ENCODE measurements at places on chromosomes 11 and 22.

DNA sequence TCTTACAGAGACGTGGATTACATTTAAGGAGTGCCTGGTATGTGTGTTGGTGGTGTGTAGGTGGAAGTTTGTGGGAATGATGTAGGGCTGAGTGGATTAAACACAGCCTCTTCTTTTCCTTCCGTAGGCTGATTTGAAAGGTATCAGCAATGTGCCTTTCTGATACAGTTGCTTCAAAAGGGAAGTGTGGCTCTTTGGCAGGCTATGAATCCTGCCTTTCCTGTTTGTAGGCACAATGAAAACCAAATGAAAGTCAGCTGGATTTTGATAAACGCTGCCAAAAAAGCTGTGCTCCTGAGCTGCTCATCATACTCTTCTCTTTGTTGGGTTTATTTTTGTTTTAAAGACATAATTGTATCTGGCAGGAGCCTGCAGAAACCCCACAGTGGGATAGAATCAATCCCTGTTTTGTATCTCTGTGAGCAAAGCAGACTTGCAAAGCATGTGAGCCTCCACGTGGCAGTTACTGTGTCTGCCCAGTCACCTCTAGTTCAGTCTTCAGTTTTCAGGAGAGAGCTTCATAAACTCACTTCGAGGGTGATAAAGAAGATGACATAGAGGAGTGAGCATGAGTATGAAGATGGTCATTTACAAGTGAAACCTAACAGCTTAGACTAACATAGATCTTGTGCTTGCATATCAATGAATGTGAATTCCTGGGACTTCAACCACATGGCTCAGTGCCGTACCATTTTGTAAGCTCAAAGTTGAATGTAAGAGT is 655.7 kb upstream of the KIRREL3 start:
- DNase-seq = no peak

GRCh38 chr11:47253660-47254059 is 4.1 kb upstream of the NR1H3 start:
- DNase-seq = no peak

- DNase-seq = no peak
These were observed 44.3 kb downstream of the RASSF10 start for GRCh38 chr11:13053255-13053917.

- peak; percentile 76 for DNase-seq
These were observed 11.1 kb upstream of the TAB1 start for GRCh38 chr22:39388261-39389011.

DNA sequence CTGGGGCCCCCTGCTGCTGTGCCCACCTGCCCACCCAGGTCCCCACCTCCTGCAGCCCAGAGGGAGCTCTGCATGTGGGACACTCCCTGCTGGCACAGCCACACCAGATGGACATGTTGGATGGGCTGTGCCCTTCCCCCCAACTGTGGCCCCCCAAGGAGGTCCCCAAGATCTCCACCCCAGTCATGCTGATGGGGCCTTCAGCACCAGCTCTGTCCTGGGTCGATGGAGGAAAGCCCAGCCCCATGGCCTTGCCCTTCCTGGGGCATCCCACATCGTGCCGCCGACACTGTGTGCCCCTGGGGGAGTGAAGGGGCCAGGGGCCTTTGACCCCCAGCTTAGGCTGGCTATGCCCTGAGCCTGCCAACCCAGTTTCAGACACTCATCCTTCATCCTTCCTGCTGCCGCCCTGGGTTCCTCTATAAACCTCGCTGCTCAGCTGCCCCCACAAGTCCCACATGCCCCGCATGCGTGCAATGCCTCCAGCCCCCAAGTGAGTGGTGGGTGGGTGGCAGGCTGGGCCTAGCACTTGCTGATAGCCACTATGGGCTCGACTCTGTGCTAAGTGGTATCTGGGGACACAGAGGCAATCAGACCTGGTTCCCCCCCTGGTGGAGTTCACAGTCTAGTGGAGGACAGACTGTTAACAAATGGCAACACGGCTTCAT is 3.9 kb upstream of the DPP3 start:
- DNase-seq = no peak

- no peak for DNase-seq
These were observed 620.3 kb downstream of the NELL1 start for GRCh38 chr11:21289686-21290085.

- DNase-seq = no peak
These were observed 131.6 kb upstream of the HSD17B12 start for GRCh38 chr11:43548916-43549315.

- DNase-seq = no peak
These were observed 40.6 kb downstream of the MUC6 start for GRCh38 chr11:995752-996420.

DNA sequence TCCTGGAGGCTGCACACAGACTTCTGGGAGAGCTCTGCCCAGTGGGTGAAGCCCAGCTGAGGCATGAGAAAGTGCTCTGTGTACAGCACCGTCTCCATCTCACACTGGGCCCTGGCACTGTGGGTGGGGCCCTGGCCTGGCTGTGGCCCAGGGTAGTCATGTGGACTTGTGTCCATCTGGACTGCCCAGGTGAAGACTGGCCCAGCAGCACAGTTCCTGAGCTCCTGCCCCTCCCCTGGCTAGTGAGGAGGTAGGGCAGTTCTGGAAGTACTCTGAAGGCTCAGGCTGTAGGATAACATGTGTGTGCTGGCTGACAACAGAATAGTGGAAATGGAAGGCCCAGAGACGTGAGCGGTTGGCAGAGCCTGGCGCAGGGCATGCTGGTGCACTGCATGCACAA is 35.4 kb downstream of the RSPH14 start:
- DNase-seq = no peak

Measured in right atrium auricular region (tissue), 2 donors.